Hippocampal formation (tissue), 2 donors: ENCODE measurements at places on chromosomes 1 and 21.
A peak's percentile ranks its signal among the peaks of the same experiment; 100 is the strongest.

- DNase-seq, result no peak
These were observed 27.8 kb downstream of the HSPG2 start for GRCh38 chr1:21909286-21909759.

DNA sequence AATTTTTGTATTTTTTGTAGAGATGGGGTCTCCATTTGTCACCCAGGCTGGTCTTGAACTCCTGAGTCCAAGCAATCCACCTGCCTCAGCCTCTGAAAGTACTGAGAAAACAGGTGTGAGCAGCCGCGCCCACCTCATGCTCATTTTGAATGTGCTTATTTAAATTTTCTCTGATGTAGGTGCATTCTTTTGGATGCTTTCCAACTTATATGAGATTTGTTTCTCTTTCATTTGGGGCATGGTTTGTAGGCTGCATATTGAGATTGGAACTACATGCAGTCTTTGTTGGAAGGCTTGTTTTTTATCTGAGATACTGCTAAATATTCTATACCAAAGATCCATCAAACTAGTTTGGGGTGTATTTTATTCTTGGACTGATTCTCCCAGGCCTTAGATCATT lies 81.0 kb upstream of the IVNS1ABP start:
- no peak for DNase-seq

GRCh38 chr1:211751438-211751837 lies 76.0 kb upstream of the NEK2 start:
- no peak for DNase-seq

- no peak for DNase-seq
These were observed 13.5 kb upstream of the ZNF678 start for GRCh38 chr1:227549892-227550291.

GRCh38 chr1:19775317-19775716 lies 24.4 kb downstream of the TMCO4 start:
- DNase-seq, result no peak

- DNase-seq, result no peak
These were observed 56.4 kb upstream of the SAMSN1 start for GRCh38 chr21:14602382-14602958.

GRCh38 chr1:118660769-118661168 lies 327.4 kb downstream of the TBX15 start:
- no peak for DNase-seq

GRCh38 chr1:240790856-240791255 lies 178.9 kb upstream of the GREM2 start:
- no peak for DNase-seq

- DNase-seq, result no peak
These were observed 191.6 kb downstream of the HIVEP3 start for GRCh38 chr1:41726899-41727748.

DNA sequence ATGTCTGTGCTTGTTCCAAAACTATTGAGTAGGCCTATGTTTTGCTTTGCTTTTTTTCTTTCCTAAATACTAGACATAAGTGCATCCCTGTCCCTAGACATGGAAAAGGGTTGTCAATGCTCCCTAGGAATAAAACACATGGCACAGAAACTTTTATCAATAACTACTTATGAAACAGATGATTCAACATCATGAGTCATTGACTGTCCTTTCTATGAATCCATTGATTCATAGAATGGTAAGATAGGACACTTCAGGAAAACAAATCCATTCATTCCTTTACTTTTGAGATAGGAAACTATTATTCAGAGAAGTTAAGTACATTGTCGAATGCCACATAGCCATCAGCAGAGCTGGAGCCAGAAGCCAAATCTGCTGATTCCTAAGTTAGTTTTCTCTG lies 147.5 kb downstream of the TSEN15 start:
- DNase-seq, result no peak

DNA sequence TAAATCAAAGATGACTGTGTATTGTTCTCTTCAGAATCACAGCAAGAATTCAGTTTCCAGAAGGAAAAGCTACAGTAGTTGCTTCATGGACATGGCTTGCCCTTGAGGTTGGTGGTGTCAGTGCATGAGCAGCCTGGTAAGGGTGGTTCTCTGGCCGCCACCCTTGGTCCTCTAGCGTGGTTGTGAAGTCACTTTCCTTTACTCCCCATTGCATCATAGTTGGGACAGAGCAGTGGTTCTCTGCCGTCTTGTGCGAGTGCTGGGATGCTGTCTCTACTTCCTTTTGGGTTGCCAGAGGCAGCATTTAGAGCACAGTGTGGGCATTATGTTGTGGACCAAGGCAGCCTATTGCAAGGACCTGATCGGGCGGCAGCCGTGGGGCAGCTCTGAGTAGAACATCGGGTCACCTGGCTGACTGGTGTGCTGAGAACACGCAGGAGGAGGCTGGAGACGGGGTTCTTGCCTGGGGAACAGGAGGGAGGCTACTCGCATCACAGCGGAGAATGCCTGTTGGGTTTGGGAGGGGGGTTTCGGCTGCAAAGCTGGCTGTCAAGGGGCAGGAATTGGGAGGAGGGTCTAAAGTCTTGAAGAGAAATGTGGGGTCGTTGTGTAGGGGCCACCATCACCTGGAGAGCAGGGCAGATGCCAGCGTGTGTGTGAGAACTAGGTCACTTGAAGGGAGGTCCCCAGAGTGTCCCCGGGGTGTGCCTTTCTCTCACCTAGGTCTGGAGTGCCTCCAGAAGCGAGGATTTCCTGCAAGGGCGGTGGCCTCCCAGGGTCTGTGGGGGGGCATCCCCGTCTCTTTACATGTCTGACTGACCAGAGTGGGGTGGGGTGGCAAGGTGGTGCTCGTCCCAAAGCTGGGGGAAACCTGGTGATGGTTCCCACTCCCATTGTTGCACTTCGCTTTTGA lies 6.3 kb downstream of the ARF1 start:
- DNase-seq, result no peak

- DNase-seq, result no peak
These were observed 82.9 kb upstream of the ARTN start for GRCh38 chr1:43850591-43851233.

- no peak for DNase-seq
These were observed 31.2 kb upstream of the GPR153 start for GRCh38 chr1:6292102-6292501.

GRCh38 chr1:67347688-67348472 lies 40.2 kb downstream of the IL12RB2 start:
- DNase-seq, result peak; percentile 53

DNA sequence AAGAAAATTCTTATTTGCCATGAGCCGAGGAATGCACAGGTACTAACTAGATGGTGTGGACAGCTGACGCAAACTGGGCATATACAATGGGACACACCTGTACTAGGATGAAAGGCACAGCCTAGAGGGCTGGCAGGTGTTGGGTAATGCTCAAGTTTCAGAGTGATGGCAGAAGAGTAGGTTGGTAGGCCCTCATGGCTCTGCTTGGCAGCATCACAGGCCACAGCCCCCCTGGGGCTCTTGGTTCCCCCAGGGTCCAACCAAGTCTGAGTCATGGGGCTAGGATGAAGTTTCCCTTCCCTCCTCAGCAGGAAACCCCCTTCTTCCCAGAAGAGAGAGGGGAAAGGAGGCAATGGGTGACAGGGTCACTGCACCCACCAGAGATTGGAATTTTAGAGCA lies 35.2 kb downstream of the SPEN start:
- no peak for DNase-seq

DNA sequence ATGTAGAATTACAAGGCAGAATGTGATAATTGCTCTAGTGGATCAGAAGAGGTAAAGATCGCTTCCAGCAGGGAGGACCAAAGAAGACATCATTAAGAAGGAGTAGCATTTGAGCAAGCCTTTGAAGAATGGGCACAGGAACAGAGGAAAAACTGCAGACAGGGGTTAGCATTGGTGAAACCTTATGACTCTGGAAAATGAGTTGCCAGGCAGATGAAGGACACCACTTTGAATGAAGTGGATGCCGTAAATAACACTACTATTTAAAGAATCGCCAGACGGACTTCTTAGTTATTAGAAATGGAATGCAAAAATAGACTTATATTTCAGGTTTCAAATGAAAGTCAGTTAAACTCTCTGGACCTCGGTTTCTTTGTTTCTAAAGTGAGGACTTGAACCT lies 727.7 kb downstream of the USP25 start:
- no peak for DNase-seq

GRCh38 chr1:197546989-197547388 lies 228.3 kb downstream of the DENND1B start:
- DNase-seq, result no peak

DNA sequence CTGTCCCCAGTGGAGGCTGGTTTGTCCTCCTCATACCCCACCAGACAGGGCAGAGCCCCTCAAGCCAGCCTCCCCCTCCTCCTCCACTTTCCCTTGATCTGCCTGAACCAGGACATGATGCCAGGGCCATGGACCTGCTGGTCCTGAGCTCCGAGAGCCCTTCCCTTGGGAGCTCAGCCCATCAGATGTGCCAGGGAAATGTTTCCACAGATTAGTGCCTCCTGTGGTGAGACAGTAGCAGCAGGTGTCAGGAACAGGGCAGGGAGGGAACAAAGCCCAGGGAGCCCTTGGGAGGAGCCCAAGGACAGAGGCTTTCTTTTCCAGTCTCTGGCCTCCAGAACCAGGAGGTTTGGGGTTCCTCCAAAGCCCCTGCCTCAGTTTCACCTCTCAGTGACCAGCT lies 14.6 kb upstream of the SLC41A1 start:
- DNase-seq, result no peak

GRCh38 chr1:105632342-105633196 lies 1423.9 kb upstream of the PRMT6 start:
- DNase-seq, result no peak

DNA sequence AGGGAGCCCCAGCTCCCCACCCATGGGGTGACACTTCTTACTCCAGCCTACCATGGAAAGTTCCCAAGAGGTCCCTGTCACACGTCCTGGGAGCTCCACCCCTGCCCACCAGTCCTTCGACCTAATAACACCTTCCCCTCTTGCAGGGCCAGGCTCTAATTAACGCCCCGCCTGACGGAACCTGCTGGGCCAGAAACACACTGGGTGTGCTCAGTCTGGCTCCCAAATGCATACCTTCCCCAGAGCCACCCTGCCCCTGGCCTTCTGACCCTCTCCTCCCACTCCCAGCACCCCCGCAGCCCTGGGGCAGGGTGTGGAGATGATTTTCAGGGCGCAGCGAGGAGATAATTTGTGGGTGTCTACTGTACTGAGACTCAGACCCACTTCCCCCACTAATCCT lies 20.6 kb downstream of the PGLYRP3 start:
- no peak for DNase-seq

DNA sequence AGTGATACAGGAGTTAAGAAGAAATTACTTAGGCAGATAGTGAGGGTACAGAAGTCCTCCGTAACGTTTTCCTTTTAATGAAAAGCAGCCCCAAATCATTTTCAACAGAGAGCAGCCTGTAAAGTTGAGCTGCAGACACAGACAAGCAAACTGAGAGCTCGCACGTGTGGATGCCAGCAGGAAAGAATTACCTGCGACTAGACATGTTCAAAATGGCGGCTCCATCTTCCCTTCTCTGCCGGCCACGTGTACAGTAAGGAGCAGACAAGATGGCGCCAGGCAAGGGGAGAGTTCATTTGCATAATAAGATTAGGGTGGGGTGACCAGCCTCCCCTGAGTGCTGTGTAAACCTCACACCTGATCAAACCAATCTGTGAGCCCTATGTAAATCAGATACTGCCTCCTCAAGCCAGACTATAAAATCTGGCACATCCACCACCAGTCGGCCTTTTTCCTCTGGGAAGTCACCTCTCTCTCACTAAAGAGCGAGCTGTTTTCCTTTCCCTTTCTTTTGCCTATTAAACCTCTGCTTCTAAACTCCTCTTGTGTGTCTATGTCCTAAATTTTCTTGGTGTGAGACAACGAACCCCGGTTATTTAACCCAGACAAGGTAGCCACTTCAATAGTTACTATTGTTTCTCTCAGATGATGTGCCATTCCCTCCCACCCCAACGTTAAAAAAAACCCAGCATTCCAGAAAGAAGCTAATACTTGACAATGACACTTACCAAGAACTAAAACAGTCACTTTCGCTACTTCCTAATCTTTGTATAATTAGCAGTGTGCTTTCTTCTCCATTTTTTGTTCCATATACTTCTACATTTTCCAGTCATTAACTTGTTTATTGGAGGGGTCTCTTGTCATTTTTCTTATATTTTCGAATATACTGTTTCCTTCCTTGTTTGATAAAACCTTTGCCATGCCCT lies 27.4 kb downstream of the DUSP10 start:
- no peak for DNase-seq

GRCh38 chr1:64664299-64664698 lies 80.6 kb upstream of the RAVER2 start:
- peak; percentile 25 for DNase-seq

GRCh38 chr1:6686294-6686693 lies 15.3 kb downstream of the DNAJC11 start:
- DNase-seq, result no peak

GRCh38 chr1:12634156-12634555 lies 9.7 kb upstream of the AADACL4 start:
- DNase-seq, result no peak

DNA sequence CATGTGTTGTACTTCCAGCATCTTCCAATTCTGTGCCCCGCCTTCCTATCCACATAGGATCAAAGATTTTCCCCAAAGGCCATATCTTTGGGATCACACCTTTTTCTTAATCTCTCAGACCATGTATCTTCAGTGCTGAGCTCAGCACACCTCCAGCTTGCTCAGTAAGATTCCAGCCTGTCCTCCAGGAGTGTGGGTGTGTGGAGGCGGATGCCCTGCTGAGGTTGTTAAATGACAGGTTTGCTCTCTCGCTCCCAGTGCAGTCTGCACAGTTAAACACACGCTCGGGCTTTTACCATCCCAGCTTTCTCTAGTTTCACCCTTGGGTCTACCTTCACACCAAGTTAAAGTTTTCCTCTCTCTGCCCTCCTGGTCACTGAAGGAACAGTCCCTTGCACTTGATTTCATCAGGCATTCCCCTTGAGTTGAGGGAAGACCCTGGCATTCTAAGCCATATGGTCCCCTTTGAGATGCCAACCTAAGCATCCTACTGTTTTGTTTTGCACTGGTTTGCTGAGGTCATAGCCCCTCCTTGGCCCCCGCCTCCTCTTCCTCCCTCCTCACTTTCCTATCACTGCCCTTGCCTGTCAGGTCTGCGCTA lies 13.7 kb downstream of the MYOG start:
- DNase-seq, result no peak

DNA sequence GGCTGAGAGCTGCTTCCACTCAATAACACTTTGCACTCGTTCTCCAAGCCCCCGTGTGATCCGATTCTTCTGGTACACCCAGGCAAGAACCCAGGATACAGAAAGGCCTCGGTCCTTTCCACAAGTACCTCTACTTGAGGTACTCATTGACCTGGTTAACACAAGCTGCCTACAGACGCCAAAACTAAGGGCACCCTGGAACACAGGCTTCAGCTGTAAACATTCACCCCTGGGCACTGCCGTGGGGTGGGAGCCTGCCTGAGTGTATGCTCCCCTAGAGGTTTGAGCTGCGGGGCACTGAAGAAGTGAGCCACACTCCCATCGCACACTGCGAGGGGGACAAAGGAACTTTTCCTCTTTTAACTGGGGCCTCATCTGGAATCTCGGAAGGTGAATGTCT lies 30.5 kb downstream of the LRRC3 start:
- DNase-seq, result no peak

DNA sequence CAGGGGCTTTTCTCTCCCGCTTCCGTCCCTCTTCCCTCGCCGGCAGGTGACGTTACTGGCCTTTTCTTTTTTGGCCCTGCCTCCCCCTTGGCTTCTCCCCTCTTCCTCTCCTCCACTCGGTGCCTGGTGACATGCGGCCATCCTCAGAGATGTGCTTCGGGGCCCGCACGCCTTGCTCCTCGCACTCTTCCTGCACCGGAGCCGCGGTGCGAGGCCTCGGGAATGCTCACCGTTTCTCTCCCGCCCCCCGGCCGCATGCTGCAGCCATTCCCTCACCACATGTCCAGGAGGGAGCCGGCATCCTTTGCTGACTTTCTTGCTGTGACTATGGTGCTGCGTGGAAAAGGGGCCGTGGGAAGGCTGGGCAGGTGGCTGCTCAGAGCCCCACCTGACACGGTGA lies 39.3 kb downstream of the PDE9A start:
- no peak for DNase-seq
